A549 treated with ZK216348 at 1 μM for 4 hours (cell line): ENCODE measurements at places on chromosomes 12 and 14. TPM values are rescaled to one million over a fixed set of nuclear protein-coding genes. Genes with fewer than 3 reads are reported as not detected.

Gene LRRC10
- not detected in 5 replicates for total RNA-seq

Gene CEBPE
- 0.12 TPM in 1 of 5 replicates, not detected in the others for total RNA-seq

Gene LMNTD1
- not detected in 5 replicates for total RNA-seq

Gene ADCY4
- total RNA-seq = 0.21 TPM in 1 of 5 replicates, not detected in the others

Gene CCDC175
- not detected in 5 replicates for total RNA-seq

Gene BEST3
- 0.63 to 1.8 TPM (median 1.1 TPM) in 5 replicates for total RNA-seq

Gene USP44
- 0.07 to 0.34 TPM (median 0.12 TPM) in 4 of 5 replicates, not detected in the other for total RNA-seq

Gene CFAP73
- total RNA-seq = 0.20 TPM in 1 of 5 replicates, not detected in the others

Gene NANOG
- total RNA-seq = not detected in 5 replicates

Gene SERPINA3
- total RNA-seq = 10.4 to 12.3 TPM (median 11.0 TPM) in 5 replicates
